ENCODE measurements at places on chromosomes 4 and X. TPM values are rescaled to one million over a fixed set of nuclear protein-coding genes. Genes with fewer than 3 reads are reported as not detected.

HSFX4 gene
- total RNA-seq: not detected

RAB9B gene
- total RNA-seq: not detected

SLC7A11 gene
- 45.4 TPM for total RNA-seq

ZNF157 gene
- under 0.01 TPM for total RNA-seq

MAGEC3 gene
- not detected for total RNA-seq

RGN gene
- total RNA-seq: 1.1 TPM

SYTL5 gene
- total RNA-seq: 1.5 TPM

ETDA gene
- not detected for total RNA-seq

TMPRSS11A gene
- total RNA-seq: not detected

RAI2 gene
- under 0.01 TPM for total RNA-seq

MAGEB2 gene
- not detected for total RNA-seq

RAB40AL gene
- 0.66 TPM for total RNA-seq

MAGED4B gene
- 29.3 TPM for total RNA-seq

DKK2 gene
- under 0.01 TPM for total RNA-seq

TCEAL2 gene
- total RNA-seq: not detected

FAM47E gene
- total RNA-seq: not detected

SRPK3 gene
- 0.44 TPM for total RNA-seq

SMIM10L2A gene
- not detected for total RNA-seq

NAP1L2 gene
- 0.29 TPM for total RNA-seq

ABCG2 gene
- total RNA-seq: 17.8 TPM

RRH gene
- total RNA-seq: 0.14 TPM

JCHAIN gene
- 2.6 TPM for total RNA-seq
